ENCODE measurements at places on chromosomes 3 and 15.
A peak's percentile ranks its signal among the peaks of the same experiment; 100 is the strongest.

DNA sequence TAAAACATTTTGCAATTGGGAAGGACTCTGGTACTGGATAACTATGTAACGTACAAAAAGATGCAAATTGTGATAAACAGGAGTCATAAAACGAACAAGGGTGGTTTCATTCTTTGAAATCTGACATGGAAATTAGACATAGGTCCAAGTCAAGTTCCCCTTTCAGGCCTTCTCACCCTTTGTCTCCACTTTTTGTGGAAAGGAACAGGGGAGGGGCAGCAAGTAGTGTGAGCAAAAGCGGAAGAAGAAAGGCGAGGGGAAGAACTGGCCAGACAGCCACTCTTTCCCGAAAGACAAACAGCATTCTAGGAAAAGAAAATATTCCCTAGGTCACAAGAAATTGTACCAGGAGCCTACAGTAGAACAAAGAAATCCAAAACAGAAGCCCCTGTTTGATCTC lies 52.6 kb downstream of the MCF2L2 start:
- no peak for DNase-seq

DNA sequence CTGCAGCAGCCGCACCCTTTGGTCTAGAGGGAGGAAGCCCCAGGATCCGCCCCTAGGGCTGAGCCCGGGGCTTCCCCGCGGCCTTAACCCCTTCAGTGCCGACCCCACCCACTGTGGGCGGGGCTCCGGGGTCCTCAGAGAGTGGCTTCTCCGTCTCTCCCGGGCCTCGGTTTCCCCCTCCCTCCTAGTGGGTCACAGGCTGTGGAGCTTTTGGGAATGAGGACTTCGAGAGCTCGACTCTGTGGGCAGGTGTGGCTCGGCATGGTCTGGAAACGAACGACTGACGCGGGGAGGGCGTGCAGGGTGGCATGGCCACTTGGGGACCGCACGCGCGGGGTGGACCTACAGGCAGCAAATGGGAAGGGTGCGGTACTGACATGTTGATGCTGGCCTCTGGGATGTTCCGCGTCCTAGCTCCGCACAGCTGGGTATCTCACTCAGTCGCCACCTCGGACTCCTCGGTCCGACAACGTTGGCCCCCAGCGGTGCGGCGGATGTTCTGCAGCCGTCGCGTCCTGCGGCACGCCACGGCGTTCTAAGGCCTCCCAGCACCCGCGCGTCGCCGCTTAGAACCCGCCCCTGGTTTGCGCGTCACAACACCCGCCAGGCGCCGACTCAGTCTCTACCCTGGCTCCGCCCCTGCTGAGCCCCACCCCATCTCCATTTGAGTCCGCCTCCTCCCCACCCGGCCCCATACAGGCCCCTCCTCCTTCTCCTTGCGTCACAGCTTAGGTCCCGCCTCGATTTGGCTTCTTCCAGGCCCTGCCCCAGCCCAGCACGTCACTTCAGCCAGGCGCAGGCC lies at the start of the genes HYAL3 and NAA80:
Gene HYAL3, minus strand, starts transcription at position 570 of the 802 bp plus-strand sequence. CDS start 3,803 bp downstream, outside the sequence.
Gene NAA80, minus strand, starts transcription at position 570 of the 802 bp plus-strand sequence. CDS start 1,942 bp downstream, outside the sequence.
- peak; percentile 99 for DNase-seq

GRCh38 chr3:24663406-24663805 lies 168.8 kb upstream of the THRB start:
- no peak for DNase-seq

DNA sequence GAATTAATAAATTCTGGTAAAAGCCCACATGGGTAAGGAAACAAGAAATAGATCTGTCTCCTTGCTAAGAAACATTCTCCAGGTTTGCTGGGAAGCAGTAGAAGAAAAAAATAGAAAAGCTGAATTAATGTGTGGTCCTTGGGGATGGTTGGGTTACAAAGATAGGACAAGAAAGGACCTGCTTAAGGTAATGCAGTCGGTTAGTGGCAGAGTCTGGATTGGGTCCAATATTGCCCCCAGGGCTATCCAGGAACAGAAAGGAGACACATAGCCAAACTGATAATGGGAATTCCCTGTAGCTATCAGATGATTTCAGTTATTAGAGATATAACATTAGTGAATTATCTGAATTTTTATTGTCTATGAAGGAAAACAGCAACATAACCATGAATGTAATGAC lies 584.3 kb downstream of the ROBO1 start:
- no peak for DNase-seq

GRCh38 chr3:156716105-156716862 lies 41.9 kb downstream of the TIPARP start:
- DNase-seq = no peak
